ENCODE measurements at places on chromosomes 4 and X.

DNA sequence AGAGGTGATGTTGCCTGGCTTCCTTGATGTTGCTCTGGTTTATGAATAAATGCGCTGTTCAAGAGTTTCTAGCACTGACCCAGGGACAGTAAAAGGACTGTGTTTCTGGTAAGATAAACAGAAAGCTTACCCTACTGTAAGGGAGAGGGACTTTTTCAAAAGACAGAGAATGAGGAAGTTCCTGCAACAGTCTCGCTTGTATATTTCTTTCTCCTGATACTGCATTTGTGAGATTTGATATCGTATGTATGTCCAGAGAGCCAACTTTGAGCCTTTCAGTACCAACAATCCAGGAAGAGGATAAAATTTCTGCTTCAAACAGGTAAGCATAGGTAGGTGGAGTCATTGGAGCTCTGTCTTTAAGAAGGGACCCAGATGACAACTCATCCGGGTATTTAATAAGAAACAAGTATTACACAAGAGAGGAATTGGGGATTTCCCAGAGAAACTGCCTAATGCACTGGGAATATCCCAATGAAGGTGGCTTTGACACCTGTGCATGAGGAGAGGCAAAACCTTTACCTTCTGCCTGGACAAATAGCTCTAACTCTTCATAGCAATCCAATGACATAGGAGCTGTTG lies 773 bp downstream of the DAPP1 start:
- DNase-seq: no peak

DNA sequence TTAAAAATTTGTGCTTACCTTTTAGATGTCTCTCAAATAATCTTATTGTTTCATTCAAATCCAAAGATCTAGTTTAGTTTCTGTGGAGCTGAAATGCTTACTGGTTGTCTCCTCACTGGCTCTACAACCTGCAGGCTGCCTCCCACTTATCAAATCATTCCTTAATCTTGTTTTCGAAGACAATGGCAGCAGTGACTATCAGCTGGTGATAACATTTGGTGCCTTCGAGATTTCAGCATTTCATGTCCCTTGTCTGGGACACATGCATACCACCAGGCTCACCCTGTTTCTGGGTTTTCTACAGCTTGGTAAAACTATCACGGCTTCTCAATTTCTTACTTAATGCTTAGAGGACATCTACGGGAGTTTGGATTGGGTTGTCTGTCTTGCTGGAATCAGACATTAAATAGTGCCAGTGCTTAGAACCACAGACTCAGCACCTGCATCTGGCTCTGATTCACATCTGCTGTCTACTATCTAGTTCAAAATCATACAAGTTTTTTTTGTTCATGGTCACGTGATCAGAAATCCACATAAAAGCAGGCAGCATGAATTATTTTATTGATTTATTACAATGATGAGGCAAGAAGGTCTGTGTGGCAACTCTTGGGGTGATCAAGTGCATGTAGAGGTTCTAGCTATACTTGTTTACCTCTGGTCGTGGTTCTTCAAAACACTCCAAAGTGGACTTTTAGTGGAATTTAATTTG lies 32.0 kb upstream of the SMARCAD1 start:
- no peak for DNase-seq

DNA sequence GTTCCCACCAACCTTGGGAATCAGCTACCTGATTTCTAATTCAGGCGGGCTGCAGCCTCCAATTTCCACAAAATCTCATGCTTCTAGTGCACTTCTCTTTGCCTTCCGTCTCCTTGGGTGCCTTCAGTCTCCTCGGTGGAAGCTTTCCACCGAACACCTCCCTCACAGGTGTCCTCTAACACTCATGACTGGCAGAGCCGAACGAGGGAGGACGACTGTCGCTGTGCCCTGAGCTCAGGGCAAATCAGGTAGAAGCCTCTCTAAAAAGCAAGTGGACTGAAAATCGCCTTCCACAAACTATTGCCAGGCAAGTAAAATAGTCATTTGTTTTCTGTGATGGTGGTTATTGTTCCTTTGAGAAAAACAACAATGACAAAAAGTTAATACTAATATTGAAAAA lies 176.1 kb upstream of the PPARGC1A start:
- DNase-seq: no peak

- DNase-seq: no peak
Measured at GRCh38 chrX:100812216-100813158, 7.7 kb upstream of the CSTF2 start.

DNA sequence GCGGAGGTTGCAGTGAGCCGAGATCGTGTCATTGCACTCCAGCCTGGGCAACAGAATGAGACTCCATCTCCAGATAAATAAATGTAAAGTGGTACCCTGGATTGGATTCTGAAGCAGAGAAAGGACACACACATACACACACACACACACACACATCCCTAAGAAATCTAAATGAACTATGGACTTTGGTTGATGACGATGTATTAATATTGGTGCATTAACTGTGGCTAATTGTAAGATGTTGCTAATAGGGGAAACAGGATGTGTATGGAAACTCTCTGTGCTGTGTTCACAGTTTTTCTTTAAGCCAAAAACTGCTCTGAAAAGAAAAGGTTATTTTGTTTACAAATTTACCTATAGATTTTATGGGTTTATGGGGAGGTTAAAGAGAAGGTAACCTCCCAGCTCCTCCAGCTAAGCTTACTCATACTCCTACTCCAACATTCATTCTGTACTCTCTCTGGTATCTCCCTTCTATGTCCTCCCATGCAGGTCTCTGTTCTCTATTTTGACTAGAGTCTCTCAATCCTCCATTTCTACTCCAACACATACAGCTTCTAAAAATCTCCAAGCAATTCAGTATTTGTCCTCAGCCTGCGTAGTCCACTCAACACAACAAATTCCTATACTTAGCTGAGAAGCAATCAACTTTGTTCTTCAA lies 46.5 kb upstream of the RELL1 start:
- no peak for DNase-seq

DNA sequence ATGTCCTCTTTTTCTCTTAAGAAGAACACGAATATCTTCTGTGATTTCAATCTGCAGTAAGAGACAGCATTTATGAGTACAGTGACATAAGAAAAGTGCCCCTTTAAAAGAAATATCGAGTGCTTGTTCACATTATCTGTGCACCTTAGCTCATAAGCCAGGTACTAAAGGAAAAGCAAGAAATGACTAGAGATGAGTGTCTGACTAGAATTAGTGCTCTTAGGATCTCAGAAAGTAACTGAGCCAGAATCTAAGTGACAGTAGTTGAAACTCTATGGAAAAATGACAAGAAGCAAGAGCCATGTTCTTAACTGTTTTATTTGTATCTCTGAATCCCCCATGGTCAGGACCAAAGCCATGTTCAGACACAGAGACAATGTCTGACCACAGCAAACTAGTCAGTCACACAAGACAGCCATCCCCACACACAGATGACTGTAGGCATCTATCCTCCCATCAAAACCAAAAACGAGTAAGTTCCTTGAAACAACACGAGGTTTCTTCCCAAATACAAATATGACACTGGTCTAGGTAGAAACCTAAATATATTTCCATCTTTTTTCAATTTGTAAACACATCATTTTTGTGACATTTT lies 36.8 kb downstream of the ACSL4 start:
- DNase-seq: no peak

DNA sequence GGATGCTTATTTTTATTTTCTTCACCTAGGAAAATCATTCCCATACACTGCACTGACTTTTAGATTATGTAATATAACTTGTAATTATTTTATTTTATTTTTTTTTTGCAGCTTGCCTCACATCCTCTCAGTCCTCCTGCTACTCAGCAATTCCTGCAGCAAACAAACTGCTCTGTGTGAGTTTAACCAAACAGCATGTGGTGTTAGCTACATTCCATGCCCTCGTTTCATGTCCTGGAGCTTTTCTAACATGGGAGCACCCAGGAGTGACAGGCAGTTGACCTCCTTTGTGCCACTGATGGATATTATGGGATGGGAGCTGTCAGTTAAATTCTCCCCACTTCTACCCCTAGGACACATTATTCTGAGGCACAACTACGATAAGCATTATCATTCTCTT lies 24.8 kb downstream of the CXCL1 start:
- no peak for DNase-seq

- no peak for DNase-seq
Measured at GRCh38 chr4:7073526-7074390, 5.9 kb upstream of the GRPEL1 start.

GRCh38 chrX:149837639-149838038 lies 43.3 kb upstream of the MAGEA8 start:
- DNase-seq: no peak

- no peak for DNase-seq
Measured at GRCh38 chr4:27087306-27088045, 226.8 kb downstream of the STIM2 start.

GRCh38 chrX:110692866-110693265 lies 102.8 kb downstream of the CHRDL1 start:
- DNase-seq: no peak

- DNase-seq: no peak
Measured at GRCh38 chr4:68368691-68369131, 18.8 kb upstream of the YTHDC1 start.

DNA sequence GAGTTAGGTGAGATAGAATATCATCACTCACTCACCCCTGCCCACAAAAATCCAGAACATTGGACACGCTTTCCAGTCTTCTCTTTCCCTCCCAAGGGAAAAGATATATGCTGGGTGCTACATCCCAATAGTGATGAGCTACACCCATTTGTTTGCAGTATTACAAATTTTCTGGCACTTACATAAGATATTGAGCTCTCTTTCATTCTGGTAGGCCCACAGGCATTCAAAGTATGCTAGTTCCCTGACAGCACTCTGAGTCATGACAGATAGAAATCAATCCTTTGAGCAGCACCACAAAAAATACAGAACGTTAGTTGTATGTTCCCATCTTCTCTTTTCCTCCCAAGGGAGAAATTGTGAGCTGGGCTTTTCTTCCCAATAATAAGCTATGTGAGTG lies 477.6 kb upstream of the GRID2 start:
- DNase-seq: no peak

GRCh38 chr4:98314791-98315565 lies 53.8 kb downstream of the RAP1GDS1 start:
- no peak for DNase-seq

GRCh38 chr4:102612210-102612609 lies 111.1 kb downstream of the NFKB1 start:
- no peak for DNase-seq

GRCh38 chrX:136256026-136256425 lies 4.8 kb upstream of the MAP7D3 start:
- no peak for DNase-seq

GRCh38 chrX:78595901-78596502 lies 63.1 kb downstream of the RTL3 start:
- no peak for DNase-seq

DNA sequence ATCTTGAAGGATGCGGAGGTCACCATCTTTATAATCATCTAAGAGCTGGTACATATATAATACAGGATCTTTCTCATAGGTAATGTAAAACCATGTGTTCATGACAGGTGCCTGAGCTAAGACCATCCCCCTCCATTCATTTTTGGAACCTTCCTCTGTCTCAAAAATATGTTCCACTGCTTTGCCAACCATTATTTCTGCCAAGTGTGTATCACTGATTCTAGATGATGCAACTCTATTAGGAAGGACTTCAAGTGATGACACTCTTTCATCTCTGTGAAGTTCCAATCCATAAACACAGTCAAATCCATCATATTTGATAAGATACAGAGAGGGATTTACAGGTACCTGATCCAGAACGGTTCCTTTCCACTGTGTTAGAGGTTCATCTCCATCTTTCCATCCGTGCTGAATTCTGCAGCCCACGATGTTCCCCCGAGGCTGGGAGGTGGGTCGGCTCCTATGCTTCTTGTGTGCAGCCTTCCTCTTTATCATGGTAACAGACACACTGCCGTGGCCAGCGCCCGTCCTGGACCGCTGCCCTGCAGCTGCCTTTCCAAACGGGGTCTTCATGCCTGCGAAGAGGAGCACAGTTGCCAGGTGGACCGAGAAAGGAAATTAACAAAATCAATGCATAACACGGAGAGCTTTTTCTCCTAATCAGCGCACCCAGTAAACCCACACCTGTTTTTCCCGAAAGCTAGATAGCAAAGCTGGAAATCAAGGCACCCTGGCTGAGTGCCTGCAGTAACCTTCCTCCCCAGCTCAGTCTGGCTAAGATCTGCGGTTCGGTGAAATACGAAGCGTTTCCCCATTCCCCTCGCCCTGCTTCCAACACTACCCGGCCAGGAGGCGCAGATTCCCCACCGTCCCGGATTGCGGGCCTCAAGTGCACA lies 718 bp downstream of the SPIN3 start:
- DNase-seq: no peak

GRCh38 chr4:99117876-99118693 lies 26.0 kb downstream of the ADH4 start:
- DNase-seq: no peak

DNA sequence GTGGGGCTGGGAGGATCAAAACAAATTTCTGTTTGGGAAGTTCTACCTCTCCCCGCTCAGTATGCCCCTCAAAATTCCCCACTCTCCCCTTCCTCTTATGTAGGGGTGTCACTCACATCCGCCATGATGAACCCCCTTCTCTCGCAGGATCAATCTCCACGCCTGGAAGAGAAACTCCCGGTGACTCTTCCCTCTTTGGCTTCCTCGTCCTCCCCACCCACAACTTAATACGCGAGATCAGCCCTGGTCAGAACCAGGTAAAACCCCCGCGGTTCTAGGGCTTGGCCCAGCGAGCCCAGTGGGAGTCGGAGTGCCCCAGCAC lies 427 bp downstream of the LAMTOR3 start:
- no peak for DNase-seq

DNA sequence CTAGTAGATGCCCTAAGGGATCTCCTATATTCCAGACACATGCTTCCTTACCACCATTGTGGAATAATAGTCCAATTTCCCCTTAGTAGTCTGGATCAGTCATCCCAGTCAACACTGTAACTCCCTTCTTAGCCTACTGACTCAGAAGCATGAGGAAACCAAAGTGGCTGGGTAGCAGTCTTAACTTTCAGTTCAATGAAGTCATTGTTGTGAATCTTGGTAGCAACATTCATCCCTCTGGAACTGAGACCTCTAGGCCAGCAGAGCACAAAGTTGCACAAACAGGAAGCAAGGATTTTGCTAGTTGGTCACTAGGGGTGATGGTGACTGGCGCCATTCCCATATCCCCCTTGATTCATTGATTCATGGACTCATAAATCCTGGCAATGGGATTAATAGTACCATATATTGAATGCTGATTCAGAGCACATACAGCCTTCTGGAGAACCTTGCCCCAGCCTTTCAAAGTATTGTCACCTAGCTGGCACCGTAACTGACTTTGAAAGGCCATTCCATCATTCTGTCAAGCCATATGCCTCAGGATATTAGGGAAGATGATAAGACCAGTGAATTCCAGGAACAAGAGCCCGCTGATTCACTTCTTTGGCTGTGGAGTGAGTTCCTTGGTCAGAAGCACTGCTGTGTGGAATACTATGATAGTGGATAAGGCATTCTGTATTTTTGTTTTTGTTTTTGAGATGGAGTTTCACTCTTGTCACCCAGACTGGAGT lies 19.7 kb upstream of the GPAT3 start:
- peak; percentile 26 for DNase-seq

- DNase-seq: no peak
Measured at GRCh38 chr4:122603156-122603574, 17.7 kb downstream of the IL21 start.

GRCh38 chr4:112279025-112279881 lies 6.5 kb downstream of the TIFA start:
- DNase-seq: no peak

GRCh38 chr4:1410491-1411325 lies 4.5 kb upstream of the NKX1-1 start:
- DNase-seq: no peak

GRCh38 chr4:170145120-170145519 lies 55.4 kb upstream of the AADAT start:
- no peak for DNase-seq
